Non-pigmented ciliary epithelial cell (primary cell): ENCODE measurements at places on chromosomes 12 and 14.

DNA sequence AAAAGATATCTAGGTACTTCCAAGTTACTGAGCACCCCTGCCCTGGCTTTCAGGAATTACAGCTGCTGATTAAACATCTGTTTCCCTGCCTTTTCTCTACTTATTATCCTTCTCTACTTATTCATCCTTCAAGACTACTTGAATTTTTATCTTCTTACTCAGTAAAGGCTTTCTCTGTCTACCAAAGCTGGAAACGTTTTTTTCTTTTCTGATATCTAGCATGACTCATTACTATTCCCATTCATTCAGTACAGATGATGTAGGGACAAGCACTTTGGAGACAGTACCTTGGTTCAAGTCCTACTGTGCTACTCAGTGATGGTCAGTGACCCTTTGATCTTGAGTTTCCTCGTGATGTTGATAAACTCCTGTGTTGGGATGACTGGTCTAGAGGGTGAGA, 848.7 kb downstream of the NRXN3 start:
- no peak for DNase-seq

GRCh38 chr14:32820682-32821081, 118.0 kb upstream of the NPAS3 start:
- DNase-seq, result no peak

GRCh38 chr12:45517381-45517780, 212.1 kb upstream of the ARID2 start:
- no peak for DNase-seq

DNA sequence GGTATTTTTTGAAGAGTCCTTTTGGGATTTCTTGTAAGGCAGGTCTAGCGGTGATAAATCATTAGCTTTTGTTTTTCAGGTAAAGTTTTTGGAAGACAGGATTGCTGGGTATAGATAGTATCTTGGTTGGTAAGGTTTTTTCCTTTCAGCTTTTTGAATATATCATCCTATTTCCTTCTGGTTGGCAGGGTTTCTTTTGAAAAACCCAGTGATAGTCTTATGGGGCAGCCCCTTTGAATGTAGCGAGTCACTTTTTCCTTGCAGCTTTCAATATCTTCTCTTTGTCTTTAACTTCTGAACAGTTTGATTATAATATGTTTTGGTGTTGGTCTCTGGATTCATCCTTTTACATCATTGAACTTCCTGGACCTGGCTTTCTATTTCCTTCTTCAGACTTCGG, 20.2 kb downstream of the TMX1 start:
- DNase-seq, result no peak
